ENCODE measurements at places on chromosomes 3 and 15.

DNA sequence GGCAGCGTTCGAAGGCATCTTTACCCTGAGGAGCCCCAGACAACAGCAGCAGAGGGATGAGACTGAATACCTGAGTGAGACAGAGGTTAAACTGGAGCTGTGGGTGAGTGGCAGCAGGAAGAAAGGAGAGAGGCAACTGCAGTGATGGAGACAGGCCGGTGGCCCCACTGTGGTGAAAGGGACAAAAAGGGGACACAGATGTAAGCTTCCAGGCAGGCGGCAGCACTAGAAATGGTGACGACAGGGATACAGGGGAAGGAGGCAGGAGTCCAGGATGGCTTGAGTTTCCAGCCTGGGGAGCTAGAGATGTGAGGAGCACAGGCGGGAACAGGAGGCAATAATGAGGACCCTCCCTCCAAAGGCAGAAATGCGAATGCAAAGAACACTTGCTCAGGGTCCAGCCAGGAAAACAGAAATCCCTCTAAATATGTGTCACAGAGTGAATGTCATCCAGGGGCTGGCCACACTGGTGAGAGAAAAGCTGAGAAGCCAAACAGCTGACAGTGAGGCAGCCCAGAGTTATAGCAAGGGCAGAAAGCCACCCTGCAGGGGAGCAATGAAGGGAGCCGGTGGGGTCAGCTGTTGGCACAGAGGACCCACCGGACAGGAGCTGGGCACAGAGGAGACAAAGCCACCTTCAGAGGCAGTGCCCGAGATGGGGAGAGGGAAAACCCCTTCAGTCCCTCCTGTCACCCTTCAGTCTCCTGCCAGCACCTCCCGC is 70.1 kb downstream of the TBC1D2B start:
- DNase-seq: no peak

DNA sequence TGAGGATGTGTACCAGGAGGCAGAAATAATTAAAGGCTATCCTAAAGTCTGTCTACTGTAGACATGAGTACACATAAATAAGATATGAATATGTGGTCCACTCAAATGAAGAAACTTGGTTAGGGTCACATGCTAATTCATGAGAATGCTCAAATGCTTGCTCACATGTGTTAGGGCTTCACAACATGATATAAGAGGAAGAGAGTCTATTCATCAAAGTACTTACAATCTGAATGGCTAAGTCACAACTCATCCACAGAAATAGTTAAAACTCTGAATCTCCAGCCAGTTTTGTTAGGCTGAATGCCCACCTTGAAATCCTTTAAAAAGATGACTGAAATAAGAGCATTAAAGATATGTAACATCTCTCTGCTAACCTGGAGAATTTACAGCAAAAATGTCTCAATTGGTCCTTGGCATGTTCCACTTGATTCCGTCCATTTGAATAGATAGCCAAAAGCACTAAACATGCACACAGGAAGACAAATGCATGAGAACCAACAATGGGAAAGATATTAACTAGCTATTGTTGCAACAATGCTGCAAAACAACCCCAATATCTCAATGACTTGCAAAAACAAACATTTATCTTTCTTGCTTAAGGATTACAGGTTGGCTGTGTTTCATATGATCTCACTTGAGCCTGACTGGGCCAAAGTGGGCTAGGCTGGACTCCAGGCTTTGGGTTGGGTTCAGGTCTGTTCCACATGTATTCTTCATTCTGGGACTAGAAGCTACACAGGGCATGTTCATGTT is 10.6 kb upstream of the TBC1D5 start:
- DNase-seq: peak; percentile 29

DNA sequence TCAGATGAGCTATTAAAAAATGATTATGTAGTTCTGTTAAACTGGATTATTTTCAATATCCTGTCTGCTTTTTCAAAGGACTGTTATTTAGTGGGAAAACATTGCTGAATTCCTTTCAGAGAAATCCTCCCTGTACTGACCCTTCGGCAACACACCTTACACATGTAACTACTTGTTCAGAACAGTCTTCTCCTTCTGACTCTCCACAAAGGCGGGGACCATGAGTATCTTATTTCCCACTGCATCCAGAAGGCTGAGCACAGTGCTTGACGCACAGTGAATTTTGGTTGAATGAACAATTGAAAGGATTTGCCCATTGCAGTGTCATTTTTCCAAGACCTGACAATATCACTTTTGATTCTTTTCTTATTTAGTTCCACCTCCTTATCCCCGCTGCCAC is 23.1 kb upstream of the CFAP161 start:
- no peak for DNase-seq

- no peak for DNase-seq
Measured at GRCh38 chr15:82878325-82878724, 68.9 kb downstream of the WHAMM start.

DNA sequence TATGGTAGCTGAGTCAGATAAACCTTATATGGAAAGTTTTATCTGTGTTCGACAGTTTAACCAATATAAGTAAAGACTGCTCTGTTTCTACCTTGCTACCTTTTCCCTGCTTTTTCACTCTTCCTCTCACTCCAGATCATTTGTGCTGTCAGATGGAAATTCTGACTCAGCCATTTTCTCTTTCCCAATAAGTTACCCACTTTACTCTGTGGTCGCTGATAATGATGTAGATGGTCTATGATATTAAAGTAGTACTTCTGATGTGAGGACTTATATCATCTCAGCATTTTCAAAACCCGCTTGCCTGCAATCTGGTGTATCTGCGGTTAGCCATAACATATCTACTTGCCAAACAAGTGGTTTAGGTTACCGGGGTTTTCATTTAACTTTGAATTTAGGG is 15.0 kb upstream of the UTS2B start:
- DNase-seq: no peak

DNA sequence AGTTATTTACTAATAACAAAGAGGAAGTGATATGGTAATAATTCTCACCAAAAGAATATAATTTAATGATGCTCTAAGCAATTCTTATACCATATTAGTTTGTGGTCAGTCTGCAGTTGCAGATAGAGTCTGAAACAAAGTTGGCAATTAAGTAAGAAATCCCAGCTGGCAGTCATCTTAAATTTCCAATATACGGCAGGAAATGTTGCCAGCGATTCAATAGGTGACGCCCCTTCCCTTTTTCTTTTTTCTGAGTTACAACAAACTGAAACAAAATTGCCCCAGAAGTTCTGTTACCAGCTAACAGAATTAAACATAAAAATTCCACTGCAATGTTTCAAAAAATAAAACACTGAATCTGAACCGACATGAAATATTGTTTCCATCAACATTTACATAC is 26.7 kb downstream of the LRRFIP2 start:
- no peak for DNase-seq

- DNase-seq: no peak
Measured at GRCh38 chr3:11552289-11553264, 91.1 kb downstream of the VGLL4 start.

GRCh38 chr3:123344175-123344906 is 104.5 kb downstream of the ADCY5 start:
- DNase-seq: peak; percentile 11

DNA sequence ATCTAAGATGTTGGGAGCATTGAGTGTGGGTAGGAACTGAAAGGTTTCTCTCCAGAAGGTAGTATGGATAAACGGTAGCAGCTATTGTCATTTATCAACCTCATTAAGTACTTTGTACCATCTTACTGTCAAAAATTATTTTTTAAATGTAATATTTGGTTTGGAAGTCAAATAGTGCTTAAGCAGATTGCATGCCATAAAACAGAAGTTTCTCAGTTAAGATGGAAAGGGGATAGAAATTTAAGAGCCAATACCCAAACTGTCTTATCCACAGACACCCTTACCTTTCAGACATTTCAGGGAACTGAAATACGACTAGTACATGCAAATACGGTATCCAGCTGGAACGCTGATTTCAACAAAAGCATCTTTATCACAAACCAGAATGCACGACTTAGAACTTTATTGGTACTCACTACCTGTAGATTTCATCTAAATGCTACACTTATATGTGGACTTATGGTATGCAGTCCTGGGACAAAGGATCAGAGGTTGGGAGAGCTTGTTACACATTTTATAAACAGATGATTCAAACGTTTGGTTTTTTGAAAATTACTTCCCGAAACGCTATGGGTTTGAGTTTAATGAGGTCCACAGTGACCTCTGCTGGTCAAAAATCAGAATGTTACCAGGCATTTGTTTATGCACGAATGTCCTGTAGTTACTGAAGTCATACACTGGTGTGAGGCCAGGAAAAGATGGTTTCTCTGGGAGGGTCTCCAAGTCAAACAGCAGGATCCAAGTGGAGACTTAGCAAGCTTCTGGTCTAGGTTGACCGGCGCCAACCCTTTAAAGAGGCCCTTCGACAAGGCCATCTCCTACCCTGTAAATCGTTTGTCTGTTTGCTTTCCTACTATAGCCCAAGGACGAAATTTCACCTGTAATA is 45.7 kb upstream of the DUT start:
- peak; percentile 59 for DNase-seq

DNA sequence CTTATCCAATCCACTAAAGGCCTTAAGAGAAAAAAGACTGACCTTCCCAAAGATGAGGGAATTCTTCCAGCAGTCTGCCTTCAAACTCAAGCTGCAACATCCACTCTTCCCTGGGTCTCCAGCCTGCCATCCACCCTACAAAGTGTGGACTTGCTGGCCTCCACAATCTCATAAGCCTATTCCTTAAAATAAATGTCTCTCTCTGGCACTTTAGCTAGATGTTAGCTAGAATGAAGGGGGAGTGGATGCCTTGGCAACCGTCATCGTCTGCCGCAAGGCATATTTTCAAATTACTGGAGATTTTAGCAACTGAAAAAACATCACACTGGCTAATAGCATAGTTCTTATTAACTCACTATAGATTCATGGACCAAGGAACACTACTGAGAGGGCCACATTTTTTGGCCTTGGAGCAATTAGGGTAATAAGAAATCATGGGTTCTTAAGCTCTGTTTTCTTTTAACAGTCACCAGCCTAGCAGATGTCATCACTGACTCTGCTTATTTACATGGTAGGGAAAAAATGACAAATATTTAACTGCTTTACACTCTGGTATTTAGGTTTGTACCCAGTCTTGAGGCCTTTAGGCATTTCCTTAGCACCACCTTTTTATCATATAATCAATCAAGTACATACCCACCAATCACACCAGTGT is 245.3 kb downstream of the MYRIP start:
- no peak for DNase-seq

DNA sequence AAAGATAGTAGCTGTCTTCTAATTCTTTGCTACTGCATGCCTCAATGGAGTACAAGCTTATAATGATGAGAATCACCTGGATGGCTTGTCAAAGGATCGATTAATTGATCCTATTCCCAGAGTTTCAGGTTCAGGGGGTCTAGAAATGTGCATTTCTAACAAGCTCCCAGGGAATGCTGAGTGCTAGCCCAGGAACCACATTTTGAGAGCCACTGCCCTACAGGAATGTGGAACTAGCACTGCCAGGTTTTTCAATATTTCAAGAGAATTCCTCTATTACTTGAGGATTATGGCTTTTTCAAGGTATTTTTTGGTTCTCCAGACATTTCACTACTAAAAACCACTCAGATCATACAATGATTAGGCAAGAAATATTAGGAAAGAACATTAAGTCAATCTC is 52.7 kb downstream of the RARB start:
- no peak for DNase-seq

DNA sequence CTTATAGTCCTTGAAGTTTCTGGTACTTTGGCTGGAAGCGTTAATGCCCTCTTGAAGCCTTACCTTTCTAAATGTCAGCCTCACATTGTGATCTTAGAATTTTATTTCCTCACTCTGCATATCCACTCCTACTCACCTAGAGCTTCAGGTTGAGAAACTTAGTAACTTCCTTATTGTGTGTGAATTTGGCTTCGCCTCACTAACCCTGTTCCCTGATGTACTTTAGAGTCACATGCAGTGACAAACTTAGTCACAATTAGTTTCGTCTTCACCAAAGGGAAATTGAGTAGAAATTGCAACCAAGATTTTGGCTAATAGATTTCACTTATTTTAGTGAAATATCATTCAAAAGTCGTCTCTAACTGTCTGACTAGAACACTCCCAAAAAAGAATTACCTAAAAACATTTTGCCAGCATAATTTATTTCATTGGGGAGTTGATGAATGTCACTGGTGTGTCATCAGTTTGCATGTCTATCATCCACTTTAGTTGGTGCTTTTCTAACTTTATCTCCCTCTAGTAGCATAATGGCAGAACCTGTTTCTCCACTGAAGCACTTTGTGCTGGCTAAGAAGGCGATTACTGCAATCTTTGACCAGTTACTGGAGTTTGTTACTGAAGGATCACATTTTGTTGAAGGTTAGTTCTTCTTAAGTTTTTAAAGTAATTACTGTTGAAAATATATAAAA is 960 bp downstream of the MFN1 start:
- peak; percentile 13 for DNase-seq

DNA sequence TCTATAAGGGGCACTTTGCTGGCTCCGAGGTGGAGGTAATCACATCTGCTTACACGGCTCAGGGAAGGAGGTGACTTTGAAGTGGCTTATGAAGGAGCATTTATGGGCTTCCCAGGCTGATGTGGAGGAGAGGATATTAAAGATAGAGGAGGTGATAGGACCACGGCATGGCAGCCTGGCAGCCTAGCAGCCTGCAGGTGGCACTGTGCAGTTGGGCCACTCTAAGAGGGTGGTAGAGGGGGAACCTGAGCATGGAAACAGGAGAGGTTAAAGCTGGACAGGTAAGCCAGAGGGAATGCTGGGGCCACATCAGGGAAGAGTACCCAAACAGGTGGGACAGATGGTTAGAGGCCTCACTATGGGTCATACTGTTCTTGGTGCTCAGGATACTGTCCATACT is 375.0 kb downstream of the WDR72 start:
- DNase-seq: no peak

All from activated CD4-positive, alpha-beta T cell treated with anti-CD3 and anti-CD28 coated beads, Interleukin-2, amount 50 U/mL, for 16 hours (primary cell).